Uterine smooth muscle cell (primary cell): ENCODE measurements at places on chromosomes 2 and 18. TPM values are rescaled to one million over a fixed set of nuclear protein-coding genes. Genes with fewer than 3 reads are reported as not detected.

The PPIL3 gene
- 26.8 and 74.4 TPM in 2 replicates for total RNA-seq

The FSHR gene
- not detected in 2 replicates for total RNA-seq

The CD8B gene
- total RNA-seq, result not detected in 2 replicates

The SH3YL1 gene
- total RNA-seq, result 27.3 and 41.2 TPM in 2 replicates
